Stimulated activated CD4-positive, alpha-beta T cell treated with anti-CD3 and anti-CD28 coated beads, Interleukin-1b, Interleukin-23, amount 100 ng/mL, for 1 hour (primary cell): ENCODE measurements at places on chromosomes 13 and 19.

DNA sequence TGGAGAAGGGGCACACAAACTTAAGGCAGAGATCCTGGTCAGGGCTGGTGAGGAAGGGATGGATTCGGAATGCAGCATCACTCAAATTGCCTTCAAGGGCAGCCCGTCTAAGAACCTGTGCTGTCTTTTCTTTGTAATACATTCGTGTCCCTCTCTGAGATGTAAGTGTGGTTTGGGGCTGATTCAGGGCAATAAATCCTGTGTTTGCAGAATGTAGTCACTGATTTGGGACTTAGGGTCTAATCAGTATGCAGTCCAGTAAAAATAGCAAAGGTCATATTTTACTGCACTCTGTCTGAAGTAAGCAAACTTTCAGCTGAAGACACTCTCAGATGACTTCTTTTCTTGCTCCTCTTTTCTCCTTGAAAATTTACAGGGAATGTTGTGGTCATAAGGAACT is 93.8 kb upstream of the C1QTNF9B start:
- no peak for DNase-seq

GRCh38 chr19:29170554-29170953 is 42.4 kb downstream of the UQCRFS1 start:
- DNase-seq: no peak

GRCh38 chr13:37709318-37709717 is 110.8 kb upstream of the POSTN start:
- DNase-seq: no peak

- DNase-seq: no peak
Observed at GRCh38 chr13:94063096-94063495, 416.4 kb downstream of the DCT start.

GRCh38 chr13:104485571-104485970 is 1419.4 kb upstream of the SLC10A2 start:
- DNase-seq: no peak

DNA sequence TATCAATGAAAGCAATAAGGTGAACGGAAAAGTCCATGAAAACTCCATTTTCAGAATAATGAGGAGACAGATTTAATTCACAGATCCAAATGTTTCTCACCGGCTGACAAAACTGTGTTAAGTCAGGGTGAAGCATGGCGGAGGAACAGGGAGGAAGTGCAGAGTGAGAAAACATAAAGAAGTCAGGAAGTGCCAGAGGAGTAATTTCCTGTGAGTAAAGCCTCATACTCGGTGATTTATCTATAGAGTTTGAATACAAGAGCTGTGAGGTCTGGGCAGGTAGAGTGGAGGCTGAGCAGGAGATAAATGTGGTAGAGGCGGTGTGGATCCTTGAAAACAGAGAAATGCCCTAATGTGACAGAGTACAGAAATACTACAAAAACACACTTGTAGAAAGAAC is 11.4 kb downstream of the CARD8 start:
- no peak for DNase-seq

DNA sequence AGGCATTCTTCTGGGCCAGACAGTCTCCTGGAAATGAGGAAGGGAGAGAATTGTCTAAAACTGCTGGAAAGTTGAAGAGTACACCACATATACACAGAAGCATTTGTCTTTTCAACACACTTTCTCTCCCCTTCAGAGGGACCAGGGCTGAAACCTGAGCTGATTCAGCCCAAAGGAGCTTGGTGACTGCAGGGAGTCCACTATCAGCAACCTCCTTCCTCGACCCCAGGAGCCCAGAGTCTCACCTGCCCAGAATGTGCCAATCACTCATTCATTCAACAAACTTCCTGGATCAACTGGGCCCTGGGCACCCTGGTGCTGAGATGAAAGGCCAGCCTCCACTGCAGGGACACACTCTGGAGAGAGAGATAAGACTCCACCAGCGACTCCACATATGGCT is 128.9 kb upstream of the VSTM2B start:
- no peak for DNase-seq

GRCh38 chr19:35248310-35249145 is at the start of gene LSR:
Gene LSR (plus strand): TSS chr19:35249002. CDS start chr19:35249023, 21 bp downstream.
- DNase-seq: peak; percentile 62

GRCh38 chr13:45728759-45729158 is 26.6 kb downstream of the CBY2 start:
- DNase-seq: no peak

- DNase-seq: no peak
Observed at GRCh38 chr13:38849315-38849714, 141.3 kb downstream of the STOML3 start.

DNA sequence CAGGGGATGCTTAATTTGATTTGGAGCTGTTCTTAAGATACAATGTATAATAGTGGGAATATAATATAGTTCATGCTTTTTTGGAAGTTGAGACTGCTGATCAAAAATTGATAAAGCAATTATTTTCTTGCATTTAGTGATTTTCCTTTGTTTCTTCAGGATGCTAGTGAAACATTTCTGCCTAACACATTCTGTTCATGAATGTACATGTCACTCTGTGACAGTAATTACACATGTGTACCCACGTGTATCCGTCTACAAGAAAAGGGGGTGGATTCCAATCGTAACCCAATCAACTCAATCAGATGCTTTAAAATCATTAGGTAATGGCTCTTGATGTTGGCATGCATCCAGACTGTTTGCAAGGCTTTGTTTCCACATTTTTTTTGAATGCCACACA is 5.0 kb upstream of the FRY start:
- DNase-seq: no peak

DNA sequence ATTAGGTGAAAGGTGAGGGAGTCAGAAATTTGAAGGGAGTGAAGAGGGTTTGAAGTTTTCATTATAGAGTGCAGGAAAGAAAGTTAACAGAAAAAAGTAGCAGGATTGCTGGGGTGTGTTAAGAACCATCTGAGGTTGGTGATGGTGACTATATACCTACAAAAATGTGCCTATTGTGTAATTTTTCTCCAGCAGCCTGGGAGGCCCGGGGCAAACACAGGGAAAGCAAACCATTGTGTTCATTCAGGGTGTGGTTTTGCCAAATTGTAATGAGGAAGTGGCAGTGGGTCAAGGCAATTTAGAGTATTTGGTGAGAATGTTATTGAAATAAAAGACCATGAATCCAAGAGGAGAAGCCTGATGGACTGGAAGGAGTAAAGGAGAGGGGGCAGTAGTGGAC is 8.2 kb upstream of the SUCLA2 start:
- DNase-seq: no peak

GRCh38 chr19:48833977-48834376 is 2.3 kb downstream of the HSD17B14 start:
- no peak for DNase-seq

DNA sequence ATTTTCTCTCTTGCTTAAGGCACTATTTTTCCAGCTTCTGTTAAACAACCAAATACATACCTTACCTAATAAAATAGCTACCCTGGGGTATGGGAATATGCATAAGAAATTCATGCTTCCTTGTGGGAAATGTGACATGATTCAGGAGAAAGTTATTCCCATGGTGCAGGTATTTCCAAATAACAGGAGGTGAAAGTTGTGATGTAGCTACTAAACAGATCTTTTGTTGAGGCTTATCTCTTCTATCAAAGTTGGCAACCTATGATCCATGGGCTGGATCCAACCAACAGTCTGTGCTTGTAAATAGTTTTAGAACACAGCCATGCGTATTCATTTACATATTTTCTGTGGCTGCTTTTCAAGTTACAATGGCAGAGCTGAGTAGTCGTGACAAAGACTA is 177.8 kb upstream of the NBEA start:
- DNase-seq: no peak

- peak; percentile 84 for DNase-seq
Observed at GRCh38 chr13:36818804-36819738, at the start of gene RFXAP. Gene RFXAP (plus strand): TSS chr13:36819222. CDS start chr13:36819358, 136 bp downstream.

GRCh38 chr13:114130131-114130836 is 2.1 kb downstream of the RASA3 start:
- DNase-seq: no peak

DNA sequence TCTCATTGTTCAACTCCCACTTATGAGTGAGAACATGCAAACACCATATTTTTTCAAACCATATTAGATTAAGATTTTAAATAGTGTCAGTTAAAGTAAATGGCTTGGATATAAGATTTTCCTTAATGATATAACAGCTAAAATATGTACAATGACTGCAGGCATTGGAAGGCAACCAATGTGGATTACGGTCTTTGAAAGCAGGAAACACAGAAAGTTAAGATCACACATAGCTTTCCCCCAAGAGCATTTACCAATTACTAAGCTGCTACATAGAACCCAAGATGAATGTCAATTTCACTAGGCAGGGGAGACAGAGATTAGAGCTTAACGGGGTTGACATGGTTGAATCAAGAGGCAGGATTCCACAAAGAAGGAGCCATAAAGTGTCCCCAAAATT is 173.2 kb upstream of the TRPC4 start:
- DNase-seq: no peak

DNA sequence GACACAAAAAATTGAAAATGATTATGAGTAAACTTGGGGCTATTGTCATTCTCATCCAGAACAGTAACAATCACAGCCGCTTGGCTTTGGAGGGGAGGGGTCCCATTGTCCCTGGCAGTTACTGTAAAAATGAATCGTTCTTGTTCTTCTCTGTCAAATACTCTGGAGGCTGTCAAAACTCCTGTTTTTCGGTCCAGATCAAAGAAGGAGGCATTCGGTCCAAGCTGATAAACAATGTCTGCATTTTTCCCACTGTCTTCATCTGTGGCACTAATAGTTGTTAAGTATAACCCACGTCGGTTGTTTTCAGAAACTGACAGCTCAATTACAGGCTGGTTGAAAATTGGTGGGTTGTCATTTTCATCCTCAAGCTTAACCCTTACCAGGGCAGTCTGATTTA is 3.4 kb downstream of the PCDH9 start:
- DNase-seq: no peak

DNA sequence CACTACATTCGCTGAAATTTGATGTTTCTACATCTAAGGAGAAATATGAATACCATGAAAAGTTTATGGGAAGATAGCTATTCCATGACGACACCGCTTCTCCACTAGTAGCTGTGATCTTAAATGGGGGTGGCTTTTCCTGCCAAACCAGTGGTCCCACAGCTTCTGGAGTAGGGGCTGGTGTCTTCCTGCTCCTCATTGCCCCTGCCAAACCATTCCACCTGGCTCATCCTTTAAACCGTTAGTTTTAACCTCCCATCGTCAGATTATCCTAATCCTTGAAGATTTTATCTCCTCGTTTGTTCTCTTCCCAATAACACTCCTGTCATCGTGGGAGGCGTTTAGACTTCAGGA is 568 bp upstream of the ZNF230 start:
- DNase-seq: no peak
